ENCODE measurements at places on chromosomes 7 and 10.

DNA sequence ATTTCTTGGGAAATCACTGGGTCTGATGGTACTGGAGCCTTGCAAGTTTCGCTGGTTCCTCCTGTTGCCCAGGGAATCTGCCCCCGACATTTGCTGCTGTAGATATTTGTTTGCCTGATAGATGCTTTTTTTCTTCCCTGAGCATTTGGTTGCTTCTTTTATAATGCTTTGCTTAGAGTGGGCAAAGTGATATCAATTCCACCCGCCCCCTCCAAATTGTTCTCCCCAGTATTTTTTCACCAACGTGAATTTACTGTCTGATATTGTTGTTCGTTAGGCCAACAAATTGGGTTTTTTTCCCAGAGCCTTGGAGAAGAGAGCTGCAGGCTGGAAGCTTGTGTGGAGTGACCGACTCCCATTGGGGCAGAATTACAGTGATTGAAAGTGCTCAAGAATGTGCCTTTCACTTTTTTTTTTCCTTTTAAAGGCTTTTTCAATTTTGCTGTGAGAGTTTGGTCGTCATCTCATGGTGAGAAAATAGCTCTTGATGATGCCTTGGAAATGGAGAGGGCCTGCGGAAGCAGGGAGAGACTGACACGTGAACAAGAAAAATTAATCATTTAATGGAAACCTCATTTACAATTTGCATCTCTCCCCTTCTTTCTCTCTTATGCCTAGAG is 2.5 kb downstream of the GRK5 start:
- DNase-seq, result no peak

DNA sequence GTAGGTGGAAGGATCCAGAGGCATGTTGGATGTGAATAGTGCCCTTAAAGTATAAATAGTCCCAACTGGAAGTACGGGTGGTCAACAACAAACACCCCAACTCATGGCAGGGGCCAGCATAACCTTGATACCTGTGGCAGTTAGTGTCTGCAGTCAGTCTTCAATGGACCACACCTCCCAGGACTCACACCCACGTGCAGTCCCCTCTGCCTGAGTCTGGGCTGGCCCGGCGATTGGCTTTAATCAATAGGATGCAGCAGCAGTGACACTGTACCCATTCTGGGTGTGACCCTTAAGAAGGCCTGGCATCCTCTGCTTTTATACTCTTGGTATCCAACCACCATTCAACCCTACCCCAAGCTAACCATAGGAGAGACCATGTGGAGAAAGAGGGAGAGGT is 18.6 kb downstream of the DRGX start:
- no peak for DNase-seq

DNA sequence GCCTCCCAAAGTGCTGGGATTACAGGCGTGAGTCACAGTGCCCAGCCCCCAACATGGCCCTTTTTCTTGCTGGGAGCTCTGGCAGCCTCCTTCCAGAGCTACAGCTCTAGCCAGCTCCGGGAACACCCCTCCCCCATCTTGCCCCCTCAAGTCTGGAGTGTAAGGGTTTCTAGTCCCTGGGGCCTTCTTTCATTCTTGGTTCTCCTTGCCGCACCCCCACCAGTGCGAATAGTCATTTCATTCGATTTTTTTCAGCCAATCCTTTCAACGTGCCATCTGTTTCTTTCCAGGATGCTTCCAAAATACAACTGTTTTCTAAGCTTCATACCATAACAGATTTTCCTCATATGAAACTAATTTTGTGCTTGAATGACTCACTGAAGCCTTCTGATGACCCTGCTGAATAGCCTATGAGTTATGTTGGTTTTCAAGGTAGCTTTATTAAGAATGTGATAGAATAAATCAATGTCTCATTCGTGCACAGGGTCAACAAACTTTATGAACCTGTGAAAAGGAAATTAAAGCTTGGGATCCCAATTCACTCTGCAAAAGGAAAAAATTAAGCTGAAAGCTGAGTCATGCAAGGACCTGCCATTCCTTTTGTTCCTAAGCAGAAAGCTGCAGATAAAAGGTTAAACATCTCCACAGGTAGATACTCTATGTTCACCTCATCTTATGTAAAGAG is 38.6 kb downstream of the CDC14C start:
- DNase-seq, result no peak

DNA sequence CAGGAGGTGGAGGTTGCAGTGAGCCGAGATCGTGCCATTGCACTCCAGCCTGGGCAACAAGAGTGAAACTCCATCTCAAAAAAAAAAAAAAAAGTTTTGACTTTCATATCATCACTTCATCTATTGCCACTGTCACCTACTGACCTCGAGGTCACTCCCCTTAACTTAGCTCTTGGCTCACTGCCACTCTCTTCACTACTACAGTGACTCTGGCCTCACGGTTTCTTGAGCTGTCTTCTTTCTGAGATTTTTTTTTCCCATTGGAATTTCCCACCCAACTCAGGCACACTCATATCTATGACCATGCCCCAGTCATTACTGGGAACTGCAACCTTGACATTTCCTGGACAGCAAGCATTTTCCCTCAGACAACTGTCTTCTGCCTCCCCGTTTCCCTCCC is 42.6 kb upstream of the C7orf33 start:
- no peak for DNase-seq

GRCh38 chr7:16062269-16062668 is 359.1 kb downstream of the CRPPA start:
- DNase-seq, result no peak

DNA sequence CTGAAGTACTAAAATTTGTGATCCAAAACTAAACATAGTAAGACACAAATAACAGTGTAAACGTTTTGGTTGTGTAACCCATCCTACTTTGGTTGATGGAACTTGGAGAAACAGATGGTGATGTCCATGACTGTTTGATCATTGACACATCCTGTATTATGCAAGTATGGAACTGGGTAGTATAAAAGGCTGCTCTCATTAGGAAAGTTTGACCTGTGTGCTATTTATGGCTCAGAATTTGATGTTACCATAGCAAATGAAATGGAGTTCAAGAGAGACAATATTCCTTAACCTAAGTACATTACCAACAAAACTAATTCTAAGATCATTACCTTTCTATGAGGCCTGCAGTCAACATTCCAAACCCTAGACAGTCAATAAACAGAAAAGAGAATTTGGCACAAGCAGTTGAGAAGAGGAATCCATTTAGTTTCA is 39.9 kb downstream of the DKK1 start:
- DNase-seq, result no peak

DNA sequence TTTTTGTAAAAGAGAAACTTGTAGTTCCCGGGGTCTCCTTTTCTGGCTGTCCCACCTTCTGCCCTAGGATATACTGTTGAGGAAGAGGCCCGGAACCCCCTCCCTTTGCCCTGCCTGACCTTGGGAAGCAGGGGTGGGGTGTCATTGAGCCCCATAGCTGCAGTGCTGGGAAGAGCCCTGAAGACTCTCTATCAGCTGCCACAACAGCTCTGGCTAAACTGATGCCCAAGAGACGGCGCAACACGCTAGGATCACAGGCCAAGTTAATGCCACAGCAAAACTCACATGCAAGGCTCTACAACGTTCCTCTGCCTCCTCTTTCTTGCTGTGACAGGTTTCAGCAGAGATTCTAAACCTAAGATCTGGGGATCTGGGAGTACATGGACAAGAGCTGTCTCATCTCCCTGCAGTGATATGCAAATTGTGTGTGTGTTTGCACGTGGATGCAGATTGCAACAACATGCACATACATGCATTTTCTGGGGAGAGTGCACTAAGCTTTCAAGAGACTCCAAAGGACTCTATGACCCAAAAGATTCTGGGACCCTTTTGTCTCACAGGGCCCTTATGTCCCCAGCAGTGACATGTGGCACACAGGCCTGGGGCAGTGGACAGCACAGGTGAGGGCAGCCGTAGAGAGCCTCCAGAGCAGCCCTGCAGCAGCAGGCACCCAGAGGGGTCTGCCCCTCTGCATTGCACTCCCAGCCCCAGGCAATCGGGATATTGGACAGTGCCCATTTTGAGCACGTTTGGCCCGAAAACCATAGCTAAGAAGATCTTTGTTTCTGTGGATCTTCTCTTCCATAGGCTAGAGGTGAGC is 2.5 kb downstream of the RASSF4 start:
- DNase-seq, result no peak
